Ureter (tissue), 1 donor: ENCODE measurements at places on chromosomes 2 and 18. TPM values are rescaled to one million over a fixed set of nuclear protein-coding genes. Genes with fewer than 3 reads are reported as not detected.

Gene IL1B
- total RNA-seq = 3.5 TPM

Gene GKN2
- not detected for total RNA-seq

DNA sequence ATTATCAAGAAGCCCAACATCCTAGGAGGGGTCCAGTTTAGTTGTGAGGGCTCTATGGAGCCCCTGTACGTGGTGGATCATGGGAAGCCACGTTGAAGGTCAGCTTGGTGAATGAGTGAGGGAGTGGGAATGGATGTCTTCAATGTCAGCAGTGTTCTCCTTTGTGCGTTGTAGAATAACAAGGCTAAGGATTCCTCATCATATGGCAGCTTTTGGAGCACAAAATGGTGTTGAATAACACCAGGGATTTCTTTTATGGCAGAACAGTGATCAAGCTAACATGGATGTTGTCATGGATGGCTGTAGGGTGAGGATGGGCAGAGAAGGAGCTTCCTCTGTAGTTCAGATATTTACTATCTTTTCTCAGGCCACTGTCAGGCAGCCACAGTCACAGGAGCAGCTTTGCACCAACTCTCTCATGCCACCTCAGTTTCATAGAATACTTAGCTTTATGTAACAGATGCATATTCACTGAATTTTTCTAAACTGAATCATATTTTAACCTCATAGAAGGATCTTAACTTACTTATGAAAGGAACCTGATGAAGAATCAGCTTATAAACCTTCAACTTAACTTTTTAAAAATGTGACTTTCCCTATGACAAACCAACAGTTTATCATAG, 284.5 kb upstream of the EPAS1 start:
- no peak for DNase-seq

- DNase-seq = no peak
These were observed 869 bp upstream of the TCF23 start for GRCh38 chr2:27147935-27148334.

- no peak for DNase-seq
These were observed 368.2 kb downstream of the EPHA4 start for GRCh38 chr2:221203856-221204255.
